ENCODE measurements at places on chromosomes 11 and 22.

- DNase-seq = no peak
Measured at GRCh38 chr22:24327832-24328231, 57.2 kb downstream of the SPECC1L start.

DNA sequence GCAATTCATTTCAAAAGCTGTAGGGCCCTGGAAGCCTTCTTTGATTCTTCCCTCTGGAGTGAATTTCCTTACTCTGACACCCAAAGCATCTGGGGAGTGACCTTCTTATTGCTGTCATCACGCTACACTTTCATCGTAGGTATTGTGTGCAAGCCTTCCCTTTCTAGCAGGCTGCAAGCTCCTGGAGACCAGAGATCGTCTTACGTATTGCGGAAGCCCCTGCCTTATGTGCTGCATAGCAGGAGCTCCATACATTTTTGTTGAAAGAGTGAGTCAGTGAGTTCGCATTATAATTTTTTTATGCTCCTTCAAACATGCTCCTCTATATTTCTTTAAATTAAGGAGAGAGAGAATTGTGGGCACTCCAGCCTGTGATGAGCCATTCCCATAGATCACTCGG lies 21.2 kb upstream of the TMEM218 start:
- no peak for DNase-seq

DNA sequence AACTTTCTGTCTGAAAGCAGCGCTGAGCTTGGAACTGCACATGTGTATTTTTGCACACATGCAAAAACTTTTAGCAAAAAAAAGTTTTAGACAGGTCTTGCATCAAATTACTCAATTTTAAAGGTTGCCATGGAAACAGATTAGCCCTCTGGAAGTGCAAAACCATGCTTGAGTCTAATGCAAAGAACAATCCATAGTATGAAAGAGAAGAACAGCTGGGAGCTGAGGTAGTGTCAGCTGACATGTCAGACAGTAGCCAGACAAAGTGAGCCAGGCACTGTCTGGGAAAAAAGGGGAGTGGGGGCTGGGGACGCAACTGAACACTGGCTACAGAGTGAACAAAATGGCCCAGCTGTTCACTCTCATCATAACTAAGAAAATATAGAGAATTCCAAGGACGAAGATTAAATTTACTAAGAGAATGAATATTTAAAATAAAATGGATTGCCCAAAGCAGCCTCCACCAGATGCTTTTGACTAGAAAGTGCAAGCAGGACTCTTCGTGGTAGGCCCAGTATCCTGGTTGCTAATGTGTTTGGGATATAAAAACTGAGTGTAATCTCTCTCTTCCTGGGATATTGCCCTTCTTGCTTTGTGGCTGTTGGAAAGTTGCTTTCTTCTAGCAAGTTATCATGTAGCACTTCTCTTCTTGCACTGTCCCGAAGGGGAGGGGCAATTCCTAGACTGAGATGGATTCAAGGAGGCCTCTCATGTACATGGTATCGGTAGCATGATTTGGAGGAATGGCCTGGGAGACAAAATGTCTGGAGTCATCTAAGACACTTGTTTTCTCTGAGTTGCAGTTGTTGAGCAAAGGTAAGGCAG lies 434.1 kb upstream of the FAT3 start:
- DNase-seq = no peak

- no peak for DNase-seq
Measured at GRCh38 chr11:87572881-87573280, 535.1 kb downstream of the TMEM135 start.

GRCh38 chr11:19392847-19393518 lies 152.2 kb upstream of the E2F8 start:
- DNase-seq = no peak

- DNase-seq = no peak
Measured at GRCh38 chr11:66919923-66920322, 38.3 kb downstream of the PC start.

GRCh38 chr11:115657586-115657985 lies 153.4 kb upstream of the CADM1 start:
- no peak for DNase-seq

DNA sequence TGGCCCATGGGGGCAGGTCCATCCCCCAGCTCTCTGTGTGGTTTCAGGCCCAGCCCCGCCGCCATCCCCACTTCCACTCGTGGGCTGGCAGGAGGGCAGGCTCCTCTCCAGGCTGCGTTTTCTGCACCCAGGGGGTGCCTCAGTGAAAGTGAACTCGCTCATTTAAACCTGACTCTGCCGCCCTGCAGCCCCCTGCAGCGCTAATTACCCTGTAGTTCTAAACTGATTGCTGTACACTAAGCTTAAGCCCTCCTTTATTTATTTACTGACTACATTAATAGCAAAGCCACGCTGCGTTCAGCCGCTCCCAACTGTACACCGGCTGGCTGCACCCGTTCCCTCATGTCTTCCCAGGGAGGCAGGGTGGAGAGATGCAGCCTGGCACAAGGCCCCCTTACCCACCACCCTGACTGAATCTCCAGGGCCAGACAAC lies 36.6 kb upstream of the NNMT start:
- DNase-seq = peak; percentile 97

GRCh38 chr11:70900540-70900939 lies 351.8 kb downstream of the SHANK2 start:
- no peak for DNase-seq

GRCh38 chr11:87298155-87298554 lies 260.4 kb downstream of the TMEM135 start:
- no peak for DNase-seq

GRCh38 chr11:119361056-119361787 lies 14.7 kb upstream of the MFRP start:
- no peak for DNase-seq

DNA sequence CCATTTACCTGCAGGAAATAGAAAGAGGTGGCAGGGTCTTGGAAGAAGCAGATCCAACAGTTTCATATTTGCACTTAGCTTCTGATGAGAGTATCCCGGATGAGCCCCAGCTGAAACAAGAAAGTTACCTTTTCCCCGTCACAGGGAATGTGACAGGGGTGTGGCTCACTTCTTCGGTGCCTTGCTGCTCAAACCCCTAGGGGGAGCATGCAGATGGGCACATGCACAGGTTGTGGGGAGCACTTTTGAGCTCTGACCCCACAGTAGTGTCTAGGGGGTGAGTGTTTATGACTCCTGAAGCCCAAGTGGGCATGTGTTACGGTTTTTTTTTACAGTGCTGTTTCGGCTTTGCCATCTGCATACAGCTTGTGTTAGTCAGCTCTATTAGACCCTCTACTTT lies 1221.0 kb downstream of the JRKL start:
- DNase-seq = no peak

DNA sequence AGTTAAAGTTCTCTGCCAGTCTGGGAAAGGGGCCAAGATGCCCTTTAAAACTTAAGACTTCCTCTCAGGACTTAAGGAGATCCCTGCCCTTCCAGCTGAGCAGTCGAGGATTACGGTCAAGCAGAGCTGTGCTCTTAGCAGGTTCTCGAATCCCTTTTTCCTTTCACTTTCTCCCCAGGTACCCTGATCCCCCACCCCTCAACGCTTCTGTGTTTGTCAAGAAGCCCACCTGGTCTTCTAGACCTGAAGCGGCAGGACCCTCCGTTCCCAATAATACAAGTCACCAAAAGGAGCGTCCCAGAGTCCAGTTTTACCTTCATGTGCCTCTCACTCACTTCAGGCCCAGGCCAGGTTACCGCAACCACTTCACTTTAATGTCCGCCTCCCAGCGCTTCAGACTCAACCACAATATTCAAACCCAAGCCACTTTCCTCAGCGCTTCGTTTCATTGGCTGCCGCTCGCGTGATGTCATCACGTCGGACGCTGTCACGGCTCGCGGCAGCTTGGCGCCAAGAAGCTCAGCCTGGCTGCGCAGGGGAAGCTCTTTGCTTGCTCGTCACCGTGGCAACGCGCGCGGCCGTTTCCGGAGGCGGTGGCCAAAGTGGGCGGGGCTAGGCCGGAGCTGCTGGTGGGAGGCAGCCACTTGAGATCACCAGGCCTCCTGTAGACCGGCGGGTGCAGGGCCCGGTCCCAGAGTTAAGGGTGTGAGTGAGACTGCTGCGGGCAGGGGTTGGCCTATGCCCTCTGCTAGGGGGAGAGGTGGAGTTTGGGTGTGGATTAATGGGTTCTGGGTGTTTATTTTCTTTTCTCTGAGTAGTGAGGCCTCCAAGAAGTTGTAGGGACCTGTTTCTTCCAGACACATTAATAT lies at the start of the genes KIF18A and METTL15:
KIF18A (minus strand) TSS at position 407 of the 869 bp plus-strand sequence. CDS start 10,209 bp downstream, outside the sequence.
METTL15 (plus strand) TSS at position 639 of the 869 bp plus-strand sequence. CDS start 4,947 bp downstream, outside the sequence.
- peak; percentile 97 for DNase-seq

DNA sequence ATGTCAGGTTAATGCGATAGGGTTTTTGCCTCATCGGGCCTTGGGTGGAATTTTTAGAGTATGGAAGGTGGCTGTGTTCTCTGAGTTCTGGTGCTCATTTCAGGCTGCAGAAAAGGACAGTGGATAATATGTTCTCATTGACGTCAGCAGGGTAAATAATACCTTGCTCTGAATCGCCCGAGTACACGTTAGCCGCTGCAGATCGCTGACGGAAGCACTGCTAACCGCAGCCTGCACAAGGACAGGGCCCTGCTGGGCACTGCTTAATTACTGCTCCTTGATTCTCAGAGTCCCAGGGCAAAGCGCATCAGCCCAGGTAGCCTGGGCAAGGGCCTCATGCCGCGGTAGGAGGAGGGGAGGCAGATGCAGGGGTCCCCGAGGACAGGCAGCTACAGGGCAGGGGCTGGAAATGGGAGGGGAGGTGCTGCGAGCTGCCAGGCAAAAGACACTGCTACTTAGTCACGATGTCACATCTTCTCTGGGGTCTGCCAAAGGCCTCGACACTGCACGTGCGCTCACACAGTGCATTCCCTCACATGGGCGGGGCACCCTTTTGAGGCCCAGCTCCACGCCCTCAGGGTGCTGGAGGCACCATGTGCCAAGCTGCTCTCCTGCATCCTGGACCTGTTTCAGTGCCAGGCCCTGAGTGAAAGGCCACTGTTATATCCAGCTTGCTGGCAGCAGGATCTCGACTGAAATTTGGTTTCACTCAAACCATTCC lies 35.2 kb downstream of the PPP2R1B start:
- DNase-seq = peak; percentile 30

- peak; percentile 88 for DNase-seq
Measured at GRCh38 chr11:35223371-35223796, 84.4 kb downstream of the CD44 start.
